ENCODE measurements at places on chromosomes 7 and 10.

- no peak for DNase-seq
Measured at GRCh38 chr10:21183025-21183424, 285.9 kb upstream of the NEBL start.

- DNase-seq, result no peak
Measured at GRCh38 chr7:38163671-38164070, 14.4 kb upstream of the STARD3NL start.

DNA sequence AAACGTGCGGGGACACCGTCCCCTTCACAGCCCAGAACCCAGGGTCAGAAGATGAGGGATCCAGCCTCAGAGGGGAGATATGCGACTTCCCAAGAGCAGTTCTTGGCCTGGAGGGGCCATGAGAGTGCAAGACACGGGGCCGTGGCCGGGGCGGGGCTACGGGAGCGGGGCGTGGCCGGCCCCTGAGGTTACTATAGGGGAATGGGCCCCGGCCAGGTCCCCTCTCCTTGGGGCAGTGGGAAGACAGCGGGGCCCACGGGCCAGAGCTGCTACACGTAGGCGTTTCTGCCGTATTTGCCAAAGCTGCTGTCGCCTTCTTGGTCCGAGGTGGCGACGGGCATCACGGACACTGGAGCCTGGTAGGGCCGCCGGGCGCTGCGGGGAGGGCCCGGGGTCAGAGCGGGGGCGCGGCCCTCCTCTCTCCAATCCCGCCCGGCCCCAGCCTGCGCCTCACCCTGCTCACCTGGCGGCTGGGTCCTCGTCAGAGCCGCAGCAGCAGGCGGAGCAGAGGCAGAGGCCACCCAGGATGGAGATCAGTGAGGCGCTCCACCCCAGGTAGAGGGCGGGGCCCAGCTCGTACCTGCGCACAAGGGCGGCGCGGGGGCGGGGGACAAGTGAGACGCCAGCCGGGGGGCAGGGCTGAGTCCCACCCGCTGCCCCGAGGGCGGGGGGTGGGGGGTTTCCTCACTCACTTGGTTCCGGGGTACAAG lies 5.3 kb downstream of the CLDN15 start:
- DNase-seq, result no peak

DNA sequence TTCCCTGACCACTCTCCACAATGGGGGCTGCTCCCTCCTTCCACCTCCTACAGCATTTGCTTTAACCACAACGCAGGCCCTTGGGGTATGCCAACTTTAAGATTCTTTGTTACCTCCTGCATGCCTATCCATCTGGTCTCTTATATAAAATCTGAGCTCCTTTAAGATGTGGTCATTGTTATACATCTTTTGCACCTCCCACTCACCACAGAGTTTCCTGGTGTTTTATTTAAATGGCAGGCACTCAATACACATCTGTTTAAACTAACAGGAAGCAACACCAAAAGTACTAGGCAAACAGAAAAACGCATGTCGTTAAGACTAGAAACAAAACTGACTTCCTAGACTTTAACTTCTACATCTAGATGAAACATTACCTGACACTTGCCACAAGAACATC lies 36.3 kb downstream of the SLC25A13 start:
- DNase-seq, result no peak

DNA sequence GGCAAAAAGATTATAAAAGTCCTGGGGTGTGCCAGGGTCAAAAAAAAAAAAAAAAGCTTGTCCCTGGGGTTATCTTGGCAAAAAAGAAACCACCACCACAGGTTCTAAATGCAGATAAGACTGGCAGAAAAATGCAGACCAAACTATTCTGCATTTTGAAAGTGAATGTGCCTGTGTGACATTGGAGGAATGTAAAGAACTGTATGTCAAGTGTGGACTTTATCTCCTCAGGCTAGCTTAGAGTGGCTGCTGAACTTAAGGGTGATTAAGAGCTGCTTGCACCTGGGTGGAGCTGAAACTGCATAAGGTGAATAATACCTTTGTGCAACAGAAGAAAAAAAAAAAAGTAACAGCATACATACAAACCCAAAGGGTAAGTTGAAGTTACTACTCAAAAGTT lies 1.3 kb upstream of the NAPEPLD start:
- DNase-seq, result no peak

- no peak for DNase-seq
Measured at GRCh38 chr7:129169171-129169671, 19.2 kb upstream of the SMO start.

- DNase-seq, result no peak
Measured at GRCh38 chr7:118129041-118129795, 54.7 kb upstream of the LSM8 start.

GRCh38 chr10:4501306-4501705 lies 324.7 kb upstream of the AKR1E2 start:
- no peak for DNase-seq

DNA sequence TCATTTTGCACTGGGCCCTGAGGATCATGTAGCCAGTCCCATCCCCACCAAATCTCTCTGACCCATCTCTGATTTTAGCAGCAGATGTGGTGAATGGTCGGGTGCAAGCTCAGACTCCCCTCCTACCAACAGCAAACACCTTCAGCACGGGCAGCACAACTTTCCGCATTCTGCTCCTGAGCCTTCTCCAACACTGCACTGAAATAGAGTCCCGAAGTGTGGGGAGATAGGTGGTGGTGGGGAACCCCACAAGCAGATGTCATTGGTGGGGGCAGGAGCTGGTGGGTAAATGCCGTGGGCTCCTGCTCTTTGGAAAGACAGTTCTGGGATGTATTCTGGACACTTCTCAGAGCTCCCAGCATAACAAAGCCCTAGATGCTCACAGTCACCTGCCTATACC lies 9.6 kb upstream of the CTBP2 start:
- DNase-seq, result no peak

DNA sequence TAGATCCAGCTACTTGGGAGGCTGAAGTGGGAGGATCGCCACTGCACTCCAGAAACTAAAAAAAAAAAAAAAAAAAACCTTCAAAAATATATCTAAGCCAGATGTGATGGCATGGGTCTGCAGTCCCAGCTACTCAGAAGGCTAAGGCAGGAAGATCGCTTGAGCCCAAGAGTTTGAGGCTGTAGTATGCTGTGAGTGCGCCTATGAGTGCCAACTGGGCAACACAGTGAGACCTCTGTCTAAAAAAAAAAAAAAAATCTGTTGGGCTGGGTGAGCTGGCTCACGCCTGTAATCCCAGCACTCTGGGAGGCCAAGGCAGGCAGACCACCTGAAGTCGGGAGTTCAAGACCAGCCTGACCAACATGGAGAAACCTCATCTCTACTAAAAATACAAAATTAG lies 2.8 kb upstream of the CHCHD1 start:
- DNase-seq, result no peak

GRCh38 chr10:99266383-99266782 lies 30.7 kb upstream of the HPSE2 start:
- no peak for DNase-seq

DNA sequence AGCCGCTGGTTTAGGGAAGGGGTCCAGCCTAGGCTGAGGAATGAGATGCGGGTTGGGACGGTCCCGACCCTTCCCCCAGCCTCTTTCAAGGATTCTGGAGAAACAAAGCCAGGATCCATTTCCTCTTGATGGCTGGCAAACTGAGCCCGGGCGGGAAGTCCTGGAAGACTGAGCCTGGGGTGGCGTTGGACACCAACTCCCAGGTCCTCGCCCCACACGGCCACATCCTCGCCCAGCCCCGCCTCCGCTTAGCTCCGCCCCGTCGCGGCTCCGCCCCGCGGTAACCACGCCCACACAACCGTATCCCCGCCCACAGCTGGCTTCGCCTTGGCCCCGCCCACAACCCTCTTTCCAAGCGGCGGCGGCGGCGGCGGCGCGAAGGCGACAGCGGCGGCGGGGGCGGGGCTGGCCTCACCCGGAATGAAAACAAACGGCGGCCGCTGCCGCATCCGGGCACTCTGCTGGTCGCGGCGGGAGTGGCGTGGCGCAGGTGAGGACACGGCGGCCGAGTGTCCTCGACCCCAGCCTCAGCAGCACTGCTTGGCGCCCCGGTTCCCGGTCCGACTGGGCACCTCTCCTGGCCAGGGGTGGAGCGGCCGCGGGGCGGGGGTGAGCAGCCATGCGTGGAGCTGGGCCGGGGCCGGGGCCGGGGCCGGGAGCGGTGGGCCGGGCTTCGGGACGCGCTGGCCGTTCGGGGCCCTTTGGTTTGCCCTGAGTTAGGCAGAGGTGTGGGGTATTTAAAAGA lies at the start of gene NUB1:
TSS of gene NUB1 (plus strand) at position 456 of the 745 bp plus-strand sequence. CDS start 3,538 bp downstream, outside the sequence.
- peak; percentile 90 for DNase-seq

DNA sequence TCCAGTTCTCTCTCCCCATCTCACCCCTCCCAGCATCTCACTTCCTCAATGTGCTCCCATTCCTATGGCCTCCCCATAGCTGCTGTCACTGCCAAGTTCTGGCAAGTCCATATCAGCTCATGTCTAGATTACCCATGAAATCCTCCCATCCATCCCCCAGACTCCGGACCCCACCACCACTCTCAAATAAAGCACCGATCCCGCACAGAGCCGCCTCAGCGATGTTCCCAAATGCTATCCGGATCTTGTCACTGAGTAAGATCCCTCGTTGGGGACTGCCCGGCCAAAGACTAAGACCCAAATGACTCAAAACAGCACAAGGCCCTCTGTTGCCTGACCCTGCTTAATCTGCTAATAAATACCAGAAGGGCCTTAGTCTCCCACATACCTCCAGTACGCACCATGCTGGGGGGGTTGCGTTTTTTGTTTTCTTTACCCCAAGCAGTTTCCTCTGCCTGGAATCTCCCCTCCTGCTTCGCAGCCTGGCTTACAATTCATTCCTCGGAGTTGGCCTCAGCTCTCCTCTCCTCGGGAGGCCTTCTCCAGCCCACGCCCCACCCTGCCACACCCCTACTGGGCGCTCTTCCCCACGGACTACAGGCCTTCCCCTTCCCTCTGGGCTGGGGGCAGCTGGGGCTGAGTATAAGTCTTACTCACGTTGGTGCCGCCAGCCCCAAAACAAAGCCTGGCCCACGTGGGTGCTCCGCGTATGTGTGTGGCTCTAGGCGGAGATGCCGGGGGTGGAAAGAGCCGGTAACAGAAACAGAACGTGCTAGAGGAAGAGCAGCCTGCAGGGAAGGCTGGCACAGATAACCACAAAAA lies 1.8 kb upstream of the DUSP5 start:
- peak; percentile 64 for DNase-seq

DNA sequence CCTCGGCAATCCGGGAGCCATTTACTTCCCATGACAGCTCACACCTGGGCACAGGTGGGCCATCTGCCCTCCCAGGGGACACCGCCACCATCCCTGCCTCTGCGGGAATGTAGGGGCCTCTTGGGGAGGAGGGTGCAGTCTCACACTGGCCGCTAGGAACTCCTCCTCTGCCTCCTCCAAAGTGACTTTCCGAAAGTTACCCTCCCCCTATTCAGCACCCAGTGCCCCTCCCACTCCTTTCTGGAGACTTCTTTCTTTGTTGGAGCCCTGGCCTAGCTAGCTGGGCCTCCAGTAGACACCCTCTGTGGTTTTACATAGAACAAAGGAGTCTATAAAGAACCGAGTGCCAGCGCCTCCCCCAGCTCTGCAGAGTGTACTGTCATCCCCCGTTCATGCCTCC lies 45.8 kb upstream of the MNX1 start:
- DNase-seq, result no peak

DNA sequence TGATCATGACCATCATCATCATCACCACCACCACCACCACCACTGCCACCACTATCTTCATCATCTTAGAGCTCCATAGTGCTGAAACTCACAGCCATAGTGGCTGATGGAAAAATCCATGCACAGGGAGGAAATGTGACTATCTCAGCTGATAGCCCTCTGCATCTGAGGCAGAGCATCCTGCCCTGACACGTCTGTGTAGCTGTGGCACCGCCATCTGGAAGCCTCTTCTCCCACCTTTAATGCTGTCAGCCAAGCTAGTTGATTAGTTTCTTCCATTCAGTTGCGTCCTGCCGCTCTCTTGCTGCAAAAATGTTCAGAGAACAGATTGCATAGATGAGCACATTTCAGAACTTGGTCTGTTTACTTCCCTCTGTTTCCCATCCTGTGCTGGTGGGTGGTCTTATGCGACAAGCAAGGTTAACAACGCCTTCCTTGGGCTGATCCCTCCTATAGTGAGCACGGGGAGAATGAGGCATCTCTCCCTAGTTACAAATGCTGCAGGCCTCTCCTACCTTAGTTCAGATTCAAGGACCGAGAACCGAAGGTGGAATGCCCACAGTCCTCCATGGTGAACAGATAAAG lies 478.6 kb downstream of the PLXNA4 start:
- no peak for DNase-seq

DNA sequence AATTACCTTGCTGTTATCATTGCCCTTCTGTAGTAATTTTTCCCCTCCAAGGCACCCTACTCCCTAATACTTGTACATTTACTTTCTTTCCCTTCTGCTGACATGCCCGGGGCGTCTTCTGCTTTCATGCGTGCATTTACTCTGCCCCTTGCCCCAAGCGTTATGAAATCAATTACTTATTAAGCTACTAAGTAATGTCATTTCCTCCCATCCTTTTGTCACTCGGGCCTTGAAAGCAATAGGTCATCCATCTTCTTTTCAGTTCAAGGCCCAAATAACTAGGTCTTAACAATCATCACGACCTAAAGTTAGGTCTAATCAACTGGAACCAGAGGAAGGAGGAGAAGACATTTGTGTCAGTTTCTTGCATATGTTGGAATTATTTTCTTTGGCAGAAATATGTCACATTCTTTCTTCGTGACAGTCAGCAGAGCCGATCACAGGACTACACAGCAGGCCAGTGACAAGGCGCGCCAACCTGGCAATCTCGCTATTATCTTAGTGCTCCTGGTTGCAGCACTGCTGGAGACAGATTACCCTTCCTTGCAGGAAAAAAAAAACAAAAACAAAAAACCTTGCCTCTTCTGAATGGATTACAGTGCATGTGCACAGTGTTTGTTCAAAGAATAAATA lies 179.2 kb downstream of the RELN start:
- no peak for DNase-seq

Data from stimulated activated CD4-positive, alpha-beta T cell treated with anti-CD3 and anti-CD28 coated beads, Interleukin-15, amount 100 ng/mL, for 48 hours (primary cell).